Kidney (tissue), 22 donors: ENCODE measurements at places on chromosomes 1 and 21. TPM values are rescaled to one million over a fixed set of nuclear protein-coding genes. Genes with fewer than 3 reads are reported as not detected.

GRCh38 chr21:25508364-25508763 lies 98.9 kb downstream of the MRPL39 start:
- no peaks in the 10 kb centered on the region for H3K27me3 ChIP-seq
- no peak overlapping the region for H3K27ac ChIP-seq
- DNase-seq = no peak
- no peaks in the 10 kb centered on the region for H3K36me3 ChIP-seq
- H3K4me3 ChIP-seq = no peak overlapping the region
- no peaks in the 10 kb centered on the region for H3K4me1 ChIP-seq

DNA sequence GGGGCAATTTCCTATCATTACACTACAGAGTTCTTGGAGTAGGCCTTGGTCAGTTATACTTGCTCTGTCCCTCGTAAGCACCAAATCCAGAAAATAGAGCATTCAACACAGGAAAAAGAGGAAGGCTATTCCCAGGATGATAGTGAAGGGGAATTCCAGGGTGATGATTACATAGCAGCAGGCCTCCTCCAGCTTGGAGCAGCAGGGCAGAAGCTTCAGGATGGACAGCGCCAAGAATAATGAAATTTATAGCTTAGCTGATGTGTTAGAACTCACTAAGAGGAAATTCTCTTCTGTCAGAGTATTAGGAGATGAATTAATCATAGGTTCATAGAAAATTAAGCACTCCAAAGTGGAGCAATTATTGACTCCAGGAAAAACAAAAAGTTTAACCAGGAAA lies 10.8 kb upstream of the SMAP2 start:
- no peaks in the 10 kb centered on the region for H3K36me3 ChIP-seq
- DNase-seq = no peak
- no peak overlapping the region for H3K4me3 ChIP-seq
- no peaks in the 10 kb centered on the region for H3K27me3 ChIP-seq
- no peak overlapping the region for H3K27ac ChIP-seq

GRCh38 chr1:183058851-183059502 lies 35.8 kb downstream of the LAMC1 start:
- no peak overlapping the region for H3K4me3 ChIP-seq
- H3K27ac ChIP-seq = no peak overlapping the region
- no peaks in the 10 kb centered on the region for H3K4me1 ChIP-seq
- no peaks in the 10 kb centered on the region for H3K27me3 ChIP-seq
- no peak for DNase-seq
- H3K36me3 ChIP-seq = no peaks in the 10 kb centered on the region

GRCh38 chr1:34726861-34727260 lies 28.0 kb upstream of the GJB5 start:
- H3K4me1 ChIP-seq = no peaks in the 10 kb centered on the region
- DNase-seq = no peak
- H3K27ac ChIP-seq = no peak overlapping the region
- no peaks in the 10 kb centered on the region for H3K27me3 ChIP-seq
- H3K36me3 ChIP-seq = no peaks in the 10 kb centered on the region

DNA sequence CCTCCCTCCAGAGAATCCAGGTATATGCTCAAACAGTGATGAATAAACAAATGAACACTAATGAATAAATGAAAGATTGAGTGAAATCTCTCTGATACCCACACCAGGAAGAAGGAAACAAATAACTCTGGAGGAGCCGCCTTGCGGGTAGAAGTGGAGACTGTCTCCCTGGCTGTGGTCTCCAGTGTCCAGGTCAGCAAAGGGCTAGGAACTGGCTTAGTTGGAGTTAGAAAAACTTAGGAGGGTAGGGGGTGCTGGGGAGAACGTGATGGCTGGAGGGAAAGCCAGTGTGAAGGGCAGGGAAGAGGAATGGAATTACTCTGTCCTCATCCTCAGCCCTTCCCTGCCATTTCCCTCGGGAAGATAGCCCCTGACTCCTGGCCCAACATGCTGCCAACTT lies 537 bp downstream of the RHBDL2 start:
- peak overlapping the region; percentile 49 for H3K4me3 ChIP-seq
- no peaks in the 10 kb centered on the region for H3K27me3 ChIP-seq
- H3K36me3 ChIP-seq = no peaks in the 10 kb centered on the region
- H3K27ac ChIP-seq = no peak overlapping the region
- DNase-seq = no peak

- H3K27ac ChIP-seq = no peak overlapping the region
- H3K27me3 ChIP-seq = no peaks in the 10 kb centered on the region
- DNase-seq = no peak
- no peaks in the 10 kb centered on the region for H3K4me1 ChIP-seq
- no peak overlapping the region for H3K4me3 ChIP-seq
- peaks cover 20% of the 10 kb centered on the region for H3K36me3 ChIP-seq
These were observed 51.0 kb downstream of the ECE1 start for GRCh38 chr1:21239221-21239620.

GRCh38 chr1:34164771-34165391 lies at the start of gene CSMD2:
CSMD2 (minus strand) TSS chr1:34165230; CDS start chr1:34165097, 133 bp downstream.
- no peaks in the 10 kb centered on the region for H3K4me1 ChIP-seq
- H3K4me3 ChIP-seq = peak within 1 kb of the TSS; percentile 54
- no peaks in the 10 kb centered on the region for H3K36me3 ChIP-seq
- no peak within 1 kb of the TSS for H3K27ac ChIP-seq
- peak; percentile 54 for DNase-seq
- peaks cover 49% of the 10 kb centered on the region for H3K27me3 ChIP-seq

- H3K4me1 ChIP-seq = no peaks in the 10 kb centered on the region
- no peak for DNase-seq
- peak overlapping the region; percentile 94 for H3K27ac ChIP-seq
- H3K27me3 ChIP-seq = no peaks in the 10 kb centered on the region
These were observed 2.3 kb downstream of the ANP32E start for GRCh38 chr1:150233359-150234308.

DNA sequence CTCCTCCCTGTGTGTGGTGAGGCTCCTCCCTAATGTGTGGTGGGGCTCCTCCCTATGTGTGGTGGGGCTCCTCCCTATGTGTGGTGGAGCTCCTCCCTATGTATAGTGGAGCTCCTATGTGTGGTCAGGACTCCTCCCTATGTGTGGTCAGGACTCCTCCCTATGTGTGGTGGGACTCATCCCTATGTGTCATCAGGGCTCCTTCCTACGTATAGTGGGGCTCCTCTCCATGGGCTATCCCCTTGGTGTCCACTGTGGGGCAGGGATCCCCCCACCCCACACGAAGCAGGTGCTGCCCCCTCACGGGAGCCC lies 29.6 kb downstream of the PRSS38 start:
- H3K27me3 ChIP-seq = no peaks in the 10 kb centered on the region
- no peaks in the 10 kb centered on the region for H3K36me3 ChIP-seq
- H3K4me1 ChIP-seq = no peaks in the 10 kb centered on the region
- H3K27ac ChIP-seq = no peak overlapping the region

- no peaks in the 10 kb centered on the region for H3K36me3 ChIP-seq
- no peaks in the 10 kb centered on the region for H3K4me1 ChIP-seq
- no peak overlapping the region for H3K27ac ChIP-seq
- no peaks in the 10 kb centered on the region for H3K27me3 ChIP-seq
- DNase-seq = peak; percentile 49
These were observed 218.7 kb downstream of the PATJ start for GRCh38 chr1:61961009-61961408.

- H3K4me1 ChIP-seq = no peaks in the 10 kb centered on the region
- H3K36me3 ChIP-seq = no peaks in the 10 kb centered on the region
- H3K27ac ChIP-seq = no peak overlapping the region
- no peak overlapping the region for H3K4me3 ChIP-seq
- peak; percentile 86 for DNase-seq
These were observed 2.3 kb downstream of the KLHDC8A start for GRCh38 chr1:205354259-205355074.

DNA sequence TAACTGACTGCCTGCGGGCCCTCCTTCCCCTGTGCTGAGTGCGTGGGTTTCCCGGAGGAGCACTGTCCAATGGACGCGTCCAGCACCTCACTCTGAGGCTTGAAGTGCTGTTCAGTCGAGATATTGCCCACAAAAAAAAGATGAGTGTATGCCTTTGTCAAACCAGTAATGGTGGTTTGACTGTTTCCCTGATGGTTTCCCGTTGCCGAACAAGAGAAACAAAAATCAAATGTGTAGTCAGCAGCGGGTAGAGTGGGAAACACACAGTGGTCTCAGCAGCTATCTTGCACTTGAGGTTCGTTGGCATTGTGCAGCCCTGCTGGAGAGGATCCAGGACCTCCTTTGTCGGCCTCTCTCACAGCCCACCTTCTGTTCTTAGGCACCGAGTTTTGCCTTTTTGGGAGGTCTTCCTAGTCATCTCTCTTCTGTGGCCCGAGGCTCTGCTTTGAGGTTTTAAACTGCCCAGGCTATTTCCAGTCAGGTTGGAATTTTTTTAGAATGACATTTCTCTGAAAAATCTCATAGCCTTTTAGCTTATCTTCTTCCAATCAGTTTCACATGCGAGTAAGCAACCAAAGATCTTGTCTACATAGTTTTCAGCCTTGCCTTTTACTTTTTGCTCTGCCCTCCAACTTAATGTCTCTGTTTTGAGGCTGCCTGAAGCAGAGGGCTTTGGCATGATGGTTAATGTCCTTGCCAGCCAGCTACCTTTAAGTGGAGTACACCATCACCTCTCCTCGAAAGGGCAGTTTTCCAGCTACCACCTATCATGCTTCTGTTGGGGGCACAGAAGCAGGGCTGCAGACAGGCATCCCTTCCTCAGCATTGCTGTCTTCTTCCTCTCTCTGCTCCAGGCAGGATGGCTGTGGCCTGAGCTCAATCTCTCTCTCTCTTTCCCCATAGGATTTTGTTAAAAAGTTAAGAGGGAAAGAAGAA lies 132.3 kb downstream of the URB2 start:
- H3K27ac ChIP-seq = no peak overlapping the region
- H3K4me1 ChIP-seq = no peaks in the 10 kb centered on the region
- no peak for DNase-seq
- H3K4me3 ChIP-seq = no peak overlapping the region
- no peaks in the 10 kb centered on the region for H3K36me3 ChIP-seq

DNA sequence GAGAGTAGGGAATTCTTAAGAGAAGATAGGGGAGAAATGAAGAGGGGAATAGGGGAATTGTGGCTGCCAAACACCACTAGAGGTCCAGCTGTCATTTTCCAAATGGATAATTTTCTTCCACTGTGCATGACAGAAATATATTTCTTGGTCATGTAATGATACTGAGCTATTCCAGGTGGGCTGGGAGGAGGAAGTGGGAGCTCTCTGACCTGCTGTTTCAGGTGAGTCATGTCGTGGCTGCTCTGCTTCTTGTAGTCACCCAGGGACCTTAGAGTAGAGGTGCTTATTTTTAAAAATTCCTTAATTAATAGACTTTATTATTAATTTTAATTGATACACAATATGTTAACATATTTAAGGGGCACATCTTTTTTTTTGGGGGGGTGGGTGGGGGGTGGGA lies 11.9 kb downstream of the PDE4B start:
- DNase-seq = no peak
- no peaks in the 10 kb centered on the region for H3K36me3 ChIP-seq
- no peaks in the 10 kb centered on the region for H3K4me1 ChIP-seq

- H3K4me1 ChIP-seq = no peaks in the 10 kb centered on the region
- no peak for DNase-seq
- H3K27ac ChIP-seq = no peak overlapping the region
- peaks cover 86% of the 10 kb centered on the region for H3K27me3 ChIP-seq
- H3K36me3 ChIP-seq = no peaks in the 10 kb centered on the region
These were observed 64.9 kb downstream of the MEF2D start for GRCh38 chr1:156435545-156436140.

- no peak overlapping the region for H3K4me3 ChIP-seq
- H3K4me1 ChIP-seq = peaks cover 3% of the 10 kb centered on the region
- H3K27me3 ChIP-seq = no peaks in the 10 kb centered on the region
- no peak for DNase-seq
- H3K36me3 ChIP-seq = no peaks in the 10 kb centered on the region
These were observed 135.3 kb downstream of the ZBTB18 start for GRCh38 chr1:244186372-244186771.

The HMGCS2 gene
- total RNA-seq = 3.9 TPM

The ANGPTL1 gene
- total RNA-seq = 24.5 TPM

The ST6GALNAC3 gene
- total RNA-seq = 15.8 TPM

The PADI2 gene
- 6.0 TPM for total RNA-seq

The HRNR gene
- not detected for total RNA-seq

The SMG7 gene
- total RNA-seq = 56.3 TPM
